Stimulated activated CD4-positive, alpha-beta T cell treated with anti-CD3 and anti-CD28 coated beads, Interleukin-12 subunit alpha, Interleukin-12 subunit beta, amount 100 ng/mL, for 48 hours (primary cell): ENCODE measurements at places on chromosomes 13 and 19.
A peak's percentile ranks its signal among the peaks of the same experiment; 100 is the strongest.

DNA sequence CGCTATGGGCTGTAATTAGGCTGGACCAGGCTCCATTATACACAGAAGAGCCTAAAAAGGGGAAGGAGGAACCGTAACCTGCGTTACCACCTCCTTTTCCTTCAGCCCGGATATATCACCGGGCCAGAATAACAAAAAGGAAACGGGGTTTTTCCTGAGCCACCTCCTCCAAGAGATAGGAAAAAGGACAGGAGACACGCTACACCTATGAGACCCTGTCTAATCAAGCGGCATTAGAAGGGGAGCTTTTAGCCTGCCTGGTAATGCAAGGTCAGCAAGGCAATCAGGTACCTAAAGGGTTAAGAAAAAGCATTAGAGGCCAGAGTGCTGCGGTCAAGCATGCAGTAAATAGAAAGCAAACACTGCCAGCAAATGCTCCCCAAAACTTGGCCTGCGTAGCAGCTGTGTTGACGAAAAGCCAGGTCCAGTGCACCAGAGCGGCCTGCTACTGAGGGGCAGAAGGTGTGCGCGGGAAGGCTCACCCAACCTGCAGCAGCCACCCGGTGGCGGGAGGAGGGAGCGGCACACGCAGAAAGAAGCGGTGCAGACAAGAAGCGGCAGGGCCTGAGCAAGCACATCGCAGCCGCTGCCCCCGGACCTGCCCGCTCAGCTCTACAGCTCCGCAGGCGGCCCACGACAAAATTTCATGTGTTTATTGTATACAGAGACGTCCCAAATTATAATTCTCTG is 1466.1 kb downstream of the UQCRFS1 start:
- no peak for DNase-seq

DNA sequence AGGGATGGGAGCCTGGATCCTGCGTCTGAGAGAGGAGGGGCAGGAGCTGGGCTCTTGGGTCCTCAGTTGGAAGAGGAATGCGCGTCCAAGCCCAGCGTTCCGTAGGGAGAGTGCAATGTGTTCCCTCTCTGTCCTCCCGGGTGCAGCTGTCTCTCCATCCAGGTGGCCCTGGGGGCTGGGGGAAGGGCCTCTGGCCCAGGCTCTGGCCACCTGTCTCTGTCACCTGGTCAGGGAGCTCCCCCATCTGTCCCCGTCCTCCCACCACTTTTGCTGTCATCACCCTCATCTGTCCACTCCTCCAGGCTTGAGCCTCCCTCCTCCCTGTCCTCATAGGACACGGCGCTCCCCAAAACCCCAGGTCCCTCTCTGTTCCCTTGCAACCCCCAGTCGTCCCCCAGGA is 3.7 kb upstream of the SBK2 start:
- DNase-seq: no peak

- DNase-seq: no peak
These were observed 38.7 kb upstream of the C1QTNF9 start for GRCh38 chr13:24270639-24271141.

GRCh38 chr13:40087091-40088002 is 431.9 kb downstream of the COG6 start:
- DNase-seq: no peak

GRCh38 chr19:20070691-20071090 is 7.1 kb upstream of the ZNF90 start:
- no peak for DNase-seq

DNA sequence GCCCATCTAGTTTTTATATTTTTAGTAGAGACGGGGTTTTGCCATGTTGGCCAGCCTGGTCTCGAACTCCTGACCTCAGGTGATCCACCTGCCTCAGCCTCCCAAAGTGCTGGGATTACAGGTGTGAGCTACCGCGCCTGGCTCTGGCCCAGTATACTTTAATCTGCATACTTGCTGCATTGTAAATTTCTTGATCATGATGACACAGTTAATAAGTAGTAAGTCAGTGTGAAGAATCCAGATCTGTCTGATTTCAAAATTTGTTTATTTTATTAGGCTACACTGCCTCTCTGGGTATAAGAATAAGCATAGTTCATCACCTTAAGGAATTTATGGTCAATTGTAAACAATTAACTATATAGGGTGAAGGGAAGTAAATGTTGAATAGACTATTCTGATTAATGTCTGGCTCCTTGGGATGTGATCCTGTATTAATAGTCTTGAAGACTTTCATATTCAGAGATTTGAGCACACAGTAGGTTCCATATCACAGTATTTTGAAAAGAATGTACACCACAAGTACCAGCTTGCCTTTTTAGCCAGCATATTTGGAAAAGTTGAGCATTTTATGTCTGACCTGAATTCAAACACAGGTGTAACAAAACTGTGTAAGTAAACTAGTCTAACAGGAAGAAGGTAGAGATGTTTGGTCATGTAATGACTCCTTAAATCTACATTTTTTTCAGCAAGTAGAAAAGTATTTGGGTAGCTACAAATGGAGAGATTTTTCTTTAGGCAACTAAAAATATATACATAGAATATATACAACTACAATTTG is 7.4 kb downstream of the ARHGAP35 start:
- no peak for DNase-seq

GRCh38 chr19:34325981-34326787 is 38.8 kb upstream of the GPI start:
- no peak for DNase-seq

DNA sequence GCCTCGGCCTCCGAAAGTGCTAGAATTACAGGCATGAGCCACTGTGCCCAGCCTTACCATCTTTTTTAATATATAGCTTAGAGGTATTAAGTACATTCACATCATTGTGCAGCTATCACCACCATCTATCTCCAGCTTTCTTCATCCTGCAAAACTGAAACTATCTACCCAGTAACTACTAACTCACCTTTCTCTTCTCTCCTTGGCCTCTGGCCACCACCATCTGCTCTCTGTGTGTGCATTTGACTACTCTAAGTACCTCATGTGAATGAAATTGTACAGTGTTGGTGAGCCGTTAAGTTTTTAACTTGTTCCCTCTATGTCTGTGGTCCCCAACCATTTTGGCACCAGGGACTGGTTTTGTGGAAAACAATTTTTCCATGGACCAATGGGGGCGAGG is 56.1 kb downstream of the CDK8 start:
- DNase-seq: no peak

- DNase-seq: no peak
These were observed 10.9 kb upstream of the SHD start for GRCh38 chr19:4267901-4268815.

- DNase-seq: no peak
These were observed 85.3 kb upstream of the FRY start for GRCh38 chr13:31946091-31946770.

GRCh38 chr19:44745341-44745831 is 3.1 kb upstream of the BCL3 start:
- DNase-seq: no peak

- no peak for DNase-seq
These were observed 113.4 kb downstream of the UFM1 start for GRCh38 chr13:38463048-38463447.

GRCh38 chr19:58325311-58326022 is 1.3 kb upstream of the ZSCAN22 start:
- DNase-seq: no peak

- no peak for DNase-seq
These were observed 28.0 kb downstream of the SH3GL1 start for GRCh38 chr19:4372165-4373012.

DNA sequence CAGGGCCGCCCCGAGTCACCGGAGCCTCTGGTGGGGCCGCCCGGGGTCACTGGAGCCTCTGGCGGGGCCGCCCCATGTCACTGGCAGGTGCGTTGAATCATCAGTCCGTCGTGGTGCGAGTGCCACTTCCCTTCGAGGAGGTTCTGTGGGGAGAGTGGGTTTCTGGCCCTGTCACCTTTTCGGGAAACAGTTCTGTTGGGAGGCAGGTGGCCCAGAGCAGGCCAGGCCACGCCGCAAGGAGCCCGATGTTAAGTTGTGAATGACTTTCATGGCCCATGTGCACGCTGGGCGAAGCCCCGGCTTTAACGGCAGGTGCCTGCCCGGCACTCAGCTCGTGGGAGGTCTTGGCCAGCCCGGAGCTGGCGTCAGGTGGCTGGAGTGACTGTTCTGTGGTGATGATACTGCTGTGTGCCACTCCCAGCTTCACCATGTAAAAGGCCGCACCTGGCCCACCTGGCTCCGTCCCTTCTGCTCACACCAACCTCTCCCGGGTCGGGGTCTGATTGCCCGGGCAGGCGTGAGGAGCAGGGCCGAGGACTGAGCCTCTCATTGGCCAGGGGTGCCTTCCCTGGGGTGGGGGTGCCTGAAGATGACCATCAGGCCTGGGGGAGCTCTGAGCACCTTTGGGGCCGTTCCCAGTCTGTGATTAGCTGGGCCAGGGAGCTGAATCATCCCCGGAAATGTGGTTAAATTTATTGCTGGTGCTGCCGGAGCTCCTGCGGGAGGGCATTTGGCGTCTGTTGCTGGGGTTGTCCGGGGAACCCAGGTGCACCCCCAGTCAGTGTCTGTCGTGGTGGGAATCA is 29.2 kb downstream of the CSNK1G2 start:
- no peak for DNase-seq

DNA sequence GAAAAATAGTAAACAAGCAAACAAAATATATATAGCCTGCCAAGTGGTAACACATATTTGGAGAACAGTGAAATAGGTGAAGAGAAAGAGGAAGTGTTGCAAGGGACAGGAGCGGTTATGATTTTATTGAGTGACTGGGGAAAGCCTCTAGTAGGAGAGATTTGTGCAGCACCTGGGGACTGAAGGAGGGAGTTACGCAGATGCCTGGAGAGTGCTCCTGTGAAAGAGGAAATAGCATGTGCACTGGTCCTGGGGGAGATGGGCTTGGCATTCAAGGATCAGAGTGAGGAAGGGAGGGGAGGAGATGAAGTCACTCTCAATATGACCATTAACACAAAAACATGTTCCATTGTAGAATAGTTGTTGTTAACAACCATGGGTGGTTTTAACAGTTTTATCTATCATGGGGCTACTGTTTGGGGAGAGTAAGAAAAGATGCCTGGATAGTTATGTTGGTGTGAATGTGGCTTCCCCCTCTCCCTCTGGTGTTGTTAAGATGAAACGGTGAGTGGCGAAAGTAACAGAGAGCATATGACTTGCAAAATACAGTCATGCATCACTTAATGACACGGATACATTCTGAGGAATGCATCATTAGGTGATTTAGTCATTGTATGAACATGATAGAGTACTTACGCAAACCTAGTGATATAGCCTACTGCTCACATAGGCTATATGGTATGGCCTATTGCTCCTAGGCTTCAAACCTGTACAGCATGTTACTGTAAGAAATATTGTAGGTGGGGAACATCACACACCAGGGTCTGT is 251.7 kb upstream of the ARGLU1 start:
- DNase-seq: no peak

DNA sequence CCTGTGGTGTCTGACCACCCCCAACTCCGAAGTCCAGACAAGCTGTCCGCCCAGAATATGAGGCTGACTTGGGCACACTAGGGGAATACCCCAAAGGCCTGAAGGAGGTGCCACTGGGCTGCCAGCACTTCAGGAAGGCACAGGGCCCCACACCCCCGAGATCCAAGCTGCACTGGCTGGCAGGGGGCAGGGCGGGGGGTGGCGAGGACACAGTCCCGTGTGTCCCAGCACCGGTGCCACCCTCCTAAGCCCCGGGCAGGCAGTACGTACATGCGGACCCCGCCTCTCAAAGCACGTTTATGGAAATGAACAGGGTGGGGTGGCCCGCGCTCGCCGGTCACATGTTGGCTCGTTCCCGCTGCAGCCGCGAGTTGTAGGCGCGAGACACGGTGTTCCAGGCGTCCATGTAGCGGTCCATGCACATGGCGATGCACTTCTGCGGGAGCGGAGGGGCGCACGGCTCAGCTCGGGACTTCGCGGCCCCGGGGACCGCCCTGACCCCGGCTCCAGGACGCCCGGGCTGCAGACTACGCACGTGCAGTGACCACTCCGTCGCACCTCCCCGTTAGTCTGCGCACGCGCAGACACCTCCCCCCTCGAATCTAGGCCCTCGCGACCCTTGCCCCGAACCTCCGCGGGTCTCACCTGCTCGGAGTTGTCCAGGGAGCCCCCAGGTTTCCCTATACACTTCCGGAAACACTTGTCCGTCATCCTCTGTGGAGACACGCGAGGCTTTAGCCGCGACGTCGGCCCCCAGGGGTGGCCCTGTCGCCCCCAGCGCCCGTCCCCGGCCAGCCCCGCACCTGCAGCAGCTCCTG is 566 bp downstream of the TIMM13 start:
- DNase-seq: peak; percentile 18

GRCh38 chr19:28331596-28331995 is 881.4 kb downstream of the UQCRFS1 start:
- no peak for DNase-seq

DNA sequence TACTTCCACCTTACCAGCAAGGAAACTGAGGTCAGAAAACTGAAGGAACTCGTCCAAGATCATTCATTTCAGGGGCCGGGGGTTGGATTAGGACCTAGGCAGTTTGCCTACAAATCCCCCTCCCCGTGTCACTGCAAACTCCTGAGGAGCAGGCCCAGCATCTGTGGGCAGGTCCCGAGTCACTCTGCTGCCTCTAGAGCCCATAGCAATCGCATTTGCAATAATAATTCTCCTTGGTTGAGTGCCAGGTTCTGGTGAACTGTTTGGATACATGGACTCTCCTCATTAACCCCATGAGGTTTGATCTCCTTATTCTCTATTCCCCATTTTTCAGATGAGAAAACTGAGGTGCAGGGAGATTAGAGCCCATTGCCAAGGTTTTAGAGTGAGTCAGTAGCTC is 903 bp downstream of the PIN1 start:
- DNase-seq: no peak

GRCh38 chr13:59326717-59327116 is 837.0 kb downstream of the DIAPH3 start:
- no peak for DNase-seq

DNA sequence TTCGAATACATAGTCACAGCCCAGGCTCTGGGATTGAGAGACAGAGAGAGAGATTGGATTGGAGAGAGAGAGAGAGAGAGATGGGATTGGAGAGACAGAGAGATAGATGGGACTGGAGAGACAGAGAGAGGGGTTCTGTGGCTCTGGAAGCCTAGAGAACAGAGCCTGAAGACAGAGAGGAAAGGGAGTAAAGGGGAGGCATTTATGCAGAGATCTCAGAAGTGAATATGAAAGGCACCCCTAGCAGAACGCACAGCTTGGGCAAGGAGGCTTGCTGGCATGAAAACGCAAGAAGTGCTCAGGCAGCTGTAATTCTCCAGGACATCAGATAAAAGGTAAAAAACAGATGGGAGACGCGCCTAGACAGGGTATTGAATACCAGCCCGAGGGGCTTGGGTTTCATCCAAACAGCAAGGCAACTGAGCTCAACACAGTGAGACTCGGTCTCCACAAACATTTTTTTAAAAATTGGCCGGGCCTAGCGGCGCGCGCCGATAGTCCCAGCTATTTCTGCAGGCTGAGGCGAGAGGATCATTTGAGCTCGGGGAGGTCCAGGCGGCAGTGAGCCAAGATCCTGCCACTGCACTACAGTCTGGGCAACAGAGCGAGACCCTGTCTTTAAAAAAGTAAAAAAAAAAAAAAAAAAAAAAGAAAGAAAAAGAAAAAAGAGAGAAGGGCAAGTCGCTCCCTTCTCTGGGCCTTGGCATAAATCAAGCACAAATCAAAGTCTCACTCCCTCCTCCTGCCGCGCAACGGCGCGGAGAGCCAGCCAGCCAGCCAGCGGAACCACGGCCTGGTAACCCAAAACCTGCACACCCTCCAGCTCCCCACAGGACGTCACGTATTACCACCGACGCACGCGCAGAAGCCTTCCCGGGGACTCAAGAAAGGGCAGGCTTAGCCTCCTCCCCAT is 774 bp upstream of the PPP2R1A start:
- DNase-seq: peak; percentile 94

GRCh38 chr19:55197528-55197927 is 11.8 kb downstream of the PTPRH start:
- no peak for DNase-seq
